Fibroblast of gingiva (primary cell): ENCODE measurements at places on chromosomes 11 and 22.

GRCh38 chr11:110409174-110409573 is 20.6 kb upstream of the FDX1 start:
- DNase-seq: peak; percentile 56

GRCh38 chr22:25100948-25101347 is 98.7 kb upstream of the CRYBB3 start:
- peak; percentile 6 for DNase-seq

DNA sequence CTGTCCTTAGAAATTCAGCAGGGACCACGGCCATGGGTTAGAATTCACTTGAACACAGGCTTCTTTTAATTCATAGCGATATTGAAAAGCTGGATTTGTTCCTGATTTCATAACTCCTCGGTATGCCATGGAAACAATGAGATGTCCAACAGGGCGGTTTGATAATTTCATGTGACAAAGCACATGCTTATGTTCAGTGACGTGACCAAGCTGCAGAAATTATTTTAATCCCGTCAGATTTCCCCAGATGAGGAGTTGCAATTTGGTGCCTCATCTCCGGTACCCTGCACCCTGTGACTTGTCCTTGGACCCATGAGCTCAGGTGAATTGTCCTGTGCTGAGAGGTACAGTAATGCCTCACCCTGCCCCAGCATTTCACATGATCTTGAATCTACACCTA is 81.7 kb downstream of the C11orf91 start:
- no peak for DNase-seq

DNA sequence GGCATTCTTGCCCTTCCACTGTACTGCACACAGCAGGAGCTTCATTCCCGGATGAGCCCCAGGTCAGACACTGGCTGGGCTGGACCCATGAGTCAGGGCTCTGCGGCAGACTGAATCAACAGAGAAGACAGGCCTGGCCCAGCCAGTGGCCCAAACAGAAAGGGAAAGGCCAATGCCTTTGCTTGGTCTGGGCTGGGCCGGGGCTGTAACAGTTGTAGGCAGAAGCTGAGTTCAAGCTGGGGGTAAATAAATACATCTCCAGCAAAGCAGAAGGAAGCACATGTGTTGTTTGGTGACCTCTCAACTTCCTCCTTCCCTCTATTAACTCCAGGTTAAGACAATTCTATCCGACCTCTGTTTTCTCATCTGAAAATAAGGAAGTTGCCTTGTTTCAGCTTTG is 1.8 kb upstream of the SMIM35 start:
- no peak for DNase-seq

- DNase-seq: no peak
These were observed 68.4 kb downstream of the CCDC34 start for GRCh38 chr11:27294654-27295053.

GRCh38 chr11:19344661-19345518 is 104.1 kb upstream of the E2F8 start:
- DNase-seq: peak; percentile 65

- no peak for DNase-seq
These were observed 149.1 kb downstream of the MAML2 start for GRCh38 chr11:96193745-96194443.

DNA sequence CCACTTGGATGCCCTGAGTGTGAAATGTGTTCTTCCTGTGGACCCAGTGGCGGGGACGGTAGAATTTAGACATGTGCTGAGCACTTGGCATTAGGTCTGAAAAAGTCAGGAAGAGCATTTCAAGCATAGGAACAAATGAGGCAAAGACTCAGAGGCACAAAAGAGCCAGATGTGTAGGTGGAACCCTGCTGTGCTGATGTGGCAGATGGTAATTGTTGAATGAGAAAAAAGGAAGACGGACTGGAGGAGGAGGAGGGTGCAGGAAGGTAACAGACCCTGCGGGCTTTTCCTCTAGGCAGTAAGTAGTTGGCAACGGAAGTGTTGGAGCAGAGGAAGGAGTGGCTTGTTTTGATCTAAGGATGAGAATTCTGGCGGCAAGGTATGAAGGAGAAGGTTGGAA is 985.8 kb downstream of the TBC1D22A start:
- no peak for DNase-seq

- no peak for DNase-seq
These were observed 177.5 kb downstream of the TMEM135 start for GRCh38 chr11:87215236-87215635.

DNA sequence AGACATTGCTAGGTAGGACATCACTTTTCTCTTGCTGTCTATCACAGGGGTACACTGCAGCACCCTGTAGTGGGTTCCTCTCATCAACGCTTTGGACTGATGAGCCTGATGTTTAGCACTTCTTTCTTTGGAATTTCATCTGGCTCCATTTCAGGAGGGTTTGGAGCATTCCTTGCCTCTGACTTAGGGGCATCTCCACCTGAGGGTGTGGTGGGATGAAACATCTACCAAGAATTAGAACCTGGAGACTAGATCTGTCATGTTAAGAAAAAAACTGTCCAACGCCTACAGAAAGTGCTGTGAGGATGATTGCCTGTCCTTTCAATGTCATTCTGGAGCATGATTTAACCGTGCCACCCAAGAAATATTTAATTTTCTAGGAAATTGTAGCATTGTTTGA is 648.4 kb downstream of the ETS1 start:
- DNase-seq: no peak

GRCh38 chr22:50445071-50445879 is 29.6 kb downstream of the SBF1 start:
- no peak for DNase-seq

- DNase-seq: peak; percentile 67
These were observed 47.5 kb upstream of the SCUBE2 start for GRCh38 chr11:9138612-9139579.

DNA sequence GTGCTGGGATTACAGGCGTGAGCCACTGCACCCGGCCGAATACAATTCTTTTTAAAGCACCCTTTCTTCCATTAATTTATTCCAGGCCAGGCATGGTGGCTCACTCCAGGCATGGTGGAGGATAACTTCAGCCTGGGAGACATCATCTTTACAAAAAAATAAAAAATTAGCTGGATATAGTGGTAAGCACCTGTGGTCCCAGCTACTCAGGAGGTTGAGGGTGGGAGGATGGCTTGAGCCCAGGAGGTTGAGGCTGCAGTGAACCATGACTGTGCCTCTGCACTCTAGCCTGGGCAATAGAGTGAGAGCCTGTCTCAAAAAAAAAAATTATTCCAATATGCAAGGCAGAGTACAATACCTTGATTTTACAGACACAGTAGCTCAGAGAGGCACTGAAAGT is 11.4 kb downstream of the TAGLN start:
- no peak for DNase-seq

DNA sequence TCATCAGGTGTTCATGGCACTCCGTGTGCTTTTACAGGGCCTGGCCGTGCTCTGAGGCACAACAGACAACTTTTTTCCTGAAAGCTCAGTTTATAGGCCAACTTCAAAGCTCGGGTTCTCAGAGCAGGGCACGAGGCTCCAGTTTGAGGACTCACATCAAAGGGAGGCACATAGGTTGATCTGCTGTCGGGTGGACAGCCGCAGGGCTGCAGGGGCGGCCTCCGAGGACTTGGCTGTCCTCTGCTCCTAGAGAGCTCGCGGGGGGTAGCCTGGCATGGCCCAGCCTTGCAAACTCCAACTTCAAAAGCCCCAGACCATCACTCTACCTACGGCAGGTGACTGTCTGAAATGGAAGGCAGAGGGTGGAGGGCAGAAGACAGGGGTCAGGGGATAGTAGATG is 31.6 kb downstream of the C11orf58 start:
- no peak for DNase-seq

DNA sequence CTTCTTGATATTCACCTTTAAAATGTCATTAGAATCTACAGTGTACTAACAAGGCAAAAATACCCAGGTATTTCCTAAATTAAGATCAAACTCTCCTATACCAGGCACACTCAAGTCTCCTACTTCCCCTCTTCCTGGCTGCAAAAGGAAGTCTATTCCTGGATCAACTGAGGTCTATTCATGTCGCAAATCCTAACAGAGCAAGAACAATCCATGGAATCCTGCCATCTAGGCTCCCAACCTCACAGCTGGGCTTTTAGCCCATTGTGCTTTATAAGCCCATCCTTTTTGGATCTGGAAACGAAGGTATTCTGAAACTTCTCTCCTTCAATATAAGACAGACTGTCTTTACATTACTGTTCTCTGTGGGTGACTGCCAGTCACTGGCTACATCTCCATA is 161.8 kb downstream of the SOX6 start:
- no peak for DNase-seq

DNA sequence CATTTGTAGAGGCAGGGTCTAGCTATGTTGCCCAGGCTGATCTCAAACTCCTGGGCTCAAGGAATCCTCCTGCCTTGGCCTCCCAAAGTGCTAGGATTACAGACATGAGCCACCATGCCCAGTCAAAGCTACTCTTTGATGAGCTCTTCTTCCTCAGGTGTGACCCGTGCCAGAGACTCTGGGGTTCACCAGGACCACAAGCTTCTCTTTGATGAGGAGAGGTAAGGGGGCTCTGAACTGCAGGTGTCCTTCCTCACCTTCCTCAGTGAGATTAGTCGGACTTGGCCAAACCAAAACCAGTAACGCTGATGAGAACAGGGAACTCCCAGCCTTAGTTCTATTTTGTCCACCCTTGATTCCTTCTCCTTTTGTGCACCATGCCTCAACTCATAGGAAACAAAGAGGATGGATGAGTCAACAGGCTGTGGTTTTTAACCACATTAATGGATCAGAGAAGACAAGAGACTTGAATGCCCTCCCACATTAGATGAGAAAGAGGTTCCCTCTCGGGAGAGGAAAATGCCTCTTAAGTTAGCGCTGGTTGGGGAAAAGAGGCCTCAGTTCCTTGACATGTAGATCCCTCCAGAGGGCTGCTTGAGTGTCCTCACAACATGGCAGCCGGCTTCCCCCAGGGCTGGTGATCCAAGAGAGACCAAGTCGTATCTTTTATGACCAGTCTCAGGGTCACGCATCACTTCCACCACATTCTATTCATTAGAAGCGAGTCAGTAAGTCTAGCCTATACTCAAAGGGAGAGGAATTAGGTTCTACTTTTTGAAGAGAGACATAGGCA is 25.7 kb upstream of the CTR9 start:
- DNase-seq: no peak

DNA sequence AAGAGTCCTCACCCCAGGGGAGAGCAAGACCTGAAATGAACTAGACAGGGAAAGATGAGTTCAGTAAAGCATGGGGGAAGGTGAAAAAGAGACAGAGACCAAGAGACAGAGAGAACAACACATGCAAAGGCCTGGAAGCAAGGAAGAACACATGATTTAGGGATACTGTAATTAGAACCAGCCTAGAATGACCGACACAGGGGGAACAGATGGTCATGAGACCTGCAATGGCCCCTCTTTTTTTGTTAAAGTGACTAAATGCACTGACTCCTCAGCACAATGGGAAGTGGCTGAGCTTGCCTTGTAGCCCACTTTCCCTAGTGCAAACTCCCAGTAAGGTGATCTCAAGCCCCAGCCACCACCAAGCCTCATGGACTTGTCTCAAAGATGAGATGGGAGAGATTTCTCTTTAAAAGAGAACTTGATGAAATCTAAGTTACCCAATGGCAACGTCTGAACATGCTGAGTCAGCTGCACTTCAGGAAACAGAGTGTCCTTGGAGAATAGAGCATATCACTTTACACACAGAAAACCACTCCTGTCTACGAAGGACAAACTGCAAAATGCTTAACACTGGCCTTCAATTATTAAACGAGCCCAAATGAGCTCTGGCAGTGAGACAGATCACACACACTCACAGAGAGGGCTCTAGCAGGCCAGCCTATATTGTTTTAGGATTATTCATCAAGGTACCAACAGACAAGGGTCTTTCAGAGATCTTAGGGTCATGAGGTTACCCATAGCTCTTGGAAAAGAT is 91.0 kb downstream of the SERGEF start:
- peak; percentile 86 for DNase-seq

GRCh38 chr11:86625981-86626380 is 46.4 kb downstream of the ME3 start:
- peak; percentile 51 for DNase-seq

GRCh38 chr11:64285885-64286800 is 495 bp downstream of the GPR137 start:
- DNase-seq: no peak

DNA sequence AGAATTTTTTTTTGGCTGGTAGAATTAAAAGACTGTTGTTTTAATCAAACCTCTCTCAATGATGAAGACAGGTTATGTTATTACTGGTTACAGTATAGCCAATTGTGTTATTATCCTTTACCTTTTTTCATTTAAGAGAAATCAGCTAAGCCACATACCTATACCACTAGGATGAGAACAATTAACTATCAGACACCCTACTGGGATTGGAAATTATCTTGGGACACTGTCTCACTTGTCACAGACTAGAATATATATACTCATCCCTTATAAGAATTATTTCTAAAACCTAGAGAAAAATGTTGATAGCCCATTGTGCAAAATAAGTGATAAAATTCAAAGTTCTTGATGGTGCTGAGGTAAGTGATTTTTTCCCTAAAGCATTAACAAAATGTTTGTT is at the start of gene OR5AS1:
OR5AS1 (plus strand) TSS at position 301 of the 400 bp plus-strand sequence. CDS start 2,765 bp downstream, outside the sequence.
- no peak for DNase-seq

- no peak for DNase-seq
These were observed 843 bp downstream of the OR56B1 start for GRCh38 chr11:5737091-5737490.

- DNase-seq: peak; percentile 34
These were observed 114.7 kb downstream of the SGSM3 start for GRCh38 chr22:40484906-40485669.

DNA sequence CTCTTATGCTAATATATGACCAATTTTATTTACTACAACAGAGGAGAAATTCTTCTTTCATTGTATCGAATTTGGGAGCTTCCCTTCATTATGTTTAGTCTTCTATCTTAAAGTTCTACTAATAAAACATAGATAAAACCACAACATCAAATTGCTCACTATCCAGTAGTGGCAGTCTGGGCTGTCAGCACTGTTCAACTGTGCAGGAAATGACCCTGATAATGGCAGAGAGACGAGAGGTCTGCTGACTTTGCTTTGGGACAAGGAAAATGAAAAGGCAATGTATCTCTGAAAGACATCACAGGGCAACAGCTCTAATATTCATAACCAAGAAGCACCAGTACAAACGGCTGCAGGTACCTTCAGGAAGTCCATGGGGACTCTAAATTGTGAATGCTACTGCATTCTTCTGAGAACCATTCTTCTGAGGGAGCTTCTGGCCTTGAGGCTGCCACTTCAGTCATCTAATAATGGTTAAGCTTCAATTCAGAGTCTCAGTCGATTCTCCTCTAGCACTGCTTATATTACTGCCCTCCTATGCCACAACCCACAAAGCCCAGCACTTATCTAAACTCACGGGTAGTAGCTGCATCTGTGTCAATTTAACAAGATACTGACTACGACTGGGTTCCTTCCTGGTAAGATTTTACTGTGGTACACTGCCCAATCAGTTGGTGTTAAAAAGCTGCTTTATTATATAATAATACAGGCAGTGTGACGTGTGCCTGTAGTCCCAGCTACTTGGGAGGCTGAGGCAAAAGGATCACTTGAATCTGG is 44.2 kb downstream of the CKAP5 start:
- DNase-seq: no peak
